Retina (tissue), 1 donor: ENCODE measurements at places on chromosomes 12 and 14.
A peak's percentile ranks its signal among the peaks of the same experiment; 100 is the strongest.

- peak; percentile 58 for DNase-seq
Measured at GRCh38 chr12:47813511-47814196, 6.0 kb downstream of the HDAC7 start.

DNA sequence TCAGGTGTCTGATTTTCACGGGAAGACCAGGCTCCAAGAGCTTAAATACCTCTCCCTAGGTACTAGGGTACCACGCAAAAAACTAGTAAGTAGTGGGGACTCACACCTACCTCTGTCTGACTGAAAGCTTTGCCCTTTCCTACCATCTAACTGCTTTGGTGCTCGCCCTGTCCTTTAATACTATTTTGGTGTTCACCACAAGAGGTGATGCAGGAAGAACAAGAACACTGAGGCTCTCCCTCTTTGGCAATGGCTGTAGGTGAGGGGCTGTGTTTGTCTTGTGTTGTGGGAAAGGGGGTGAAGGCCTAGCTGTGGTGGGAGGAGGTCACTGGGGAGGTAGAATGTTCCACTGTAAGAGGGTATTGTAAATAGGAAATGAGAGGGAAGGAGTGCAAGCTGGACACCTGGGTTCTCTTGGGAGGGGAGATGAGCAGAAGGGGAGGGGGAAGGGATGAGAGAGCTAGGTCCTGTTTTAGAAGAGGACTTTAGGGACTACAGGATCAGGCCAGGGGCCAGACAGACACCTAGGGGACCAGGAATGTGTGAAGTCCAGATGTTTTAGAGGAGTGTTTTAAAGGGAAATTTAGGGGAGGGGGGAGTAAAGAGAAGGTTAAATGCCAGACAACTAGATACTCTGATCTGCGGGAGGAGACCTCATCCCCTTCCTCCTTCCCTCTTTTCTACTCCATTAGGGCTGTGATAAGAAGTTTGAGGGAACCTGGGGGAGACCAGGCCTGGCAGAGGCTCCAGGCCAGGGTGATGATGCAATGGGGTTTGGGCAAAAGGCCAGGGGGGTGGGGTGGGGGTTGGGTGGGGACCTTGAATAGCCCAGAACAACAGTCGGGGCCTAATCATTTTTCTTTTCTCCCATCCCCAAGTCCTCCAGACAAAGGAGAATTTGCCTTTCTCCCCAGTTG lies 2.1 kb downstream of the ITGA5 start:
- no peak for DNase-seq

- DNase-seq: no peak
Measured at GRCh38 chr12:114767084-114767760, 83.2 kb upstream of the TBX3 start.

DNA sequence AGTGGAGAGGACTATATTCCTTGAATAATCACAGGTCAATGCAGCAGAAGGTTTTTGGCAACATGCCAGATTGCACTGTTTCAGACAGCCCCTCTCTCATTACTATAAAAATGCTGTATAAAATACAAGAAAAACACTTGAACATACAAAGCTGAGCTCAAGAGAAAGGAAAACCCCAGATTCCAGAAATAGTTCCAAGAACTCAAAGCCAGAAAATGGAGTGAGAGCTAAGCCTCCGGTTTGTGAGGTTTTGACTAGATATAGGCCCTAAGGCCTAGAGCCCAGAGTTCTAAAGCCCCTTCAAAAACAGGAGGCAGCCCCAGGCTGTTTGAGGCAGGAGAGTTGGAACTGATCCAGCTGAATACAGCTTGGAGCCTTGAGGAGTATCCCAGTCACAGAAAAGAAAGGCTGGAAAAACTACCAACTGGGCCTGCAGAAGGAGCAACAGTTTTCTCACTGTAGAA lies 29.4 kb upstream of the ACTN1 start:
- peak; percentile 20 for DNase-seq

DNA sequence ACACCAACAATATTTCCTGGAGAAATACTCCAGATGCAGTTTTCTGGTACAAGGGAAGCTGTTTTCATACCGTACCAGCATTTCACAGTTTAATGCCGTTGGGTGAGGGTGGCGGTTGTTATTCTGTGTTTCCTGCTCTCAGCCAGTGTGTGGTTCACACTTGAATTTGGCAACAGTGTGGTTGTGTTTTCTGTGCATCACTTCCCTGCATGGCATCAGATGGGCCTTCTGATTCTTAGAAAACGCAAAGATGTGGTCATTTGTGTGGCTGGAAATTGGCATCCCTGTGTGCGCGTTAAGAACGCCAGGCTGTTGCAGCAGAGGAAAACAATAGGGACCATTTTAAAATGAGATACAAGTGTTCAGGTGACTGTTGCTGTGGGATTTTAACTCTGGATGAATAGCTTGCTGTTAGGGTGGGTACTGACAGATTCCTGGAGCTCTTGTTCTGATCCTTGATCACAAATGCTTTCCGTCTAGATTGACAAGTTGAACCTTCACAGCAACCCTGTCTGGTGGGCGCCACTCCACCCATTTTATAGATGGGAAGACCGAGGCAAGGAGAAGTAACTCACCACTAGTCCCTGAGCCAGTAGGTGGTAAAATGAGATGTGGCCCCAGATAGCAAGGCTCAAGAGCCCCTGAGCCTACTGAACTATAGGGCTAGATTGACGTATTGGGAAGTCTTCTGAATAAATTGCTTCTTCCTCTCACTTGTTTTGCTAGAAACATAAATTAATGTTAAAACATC lies 231.2 kb downstream of the CHST11 start:
- no peak for DNase-seq

DNA sequence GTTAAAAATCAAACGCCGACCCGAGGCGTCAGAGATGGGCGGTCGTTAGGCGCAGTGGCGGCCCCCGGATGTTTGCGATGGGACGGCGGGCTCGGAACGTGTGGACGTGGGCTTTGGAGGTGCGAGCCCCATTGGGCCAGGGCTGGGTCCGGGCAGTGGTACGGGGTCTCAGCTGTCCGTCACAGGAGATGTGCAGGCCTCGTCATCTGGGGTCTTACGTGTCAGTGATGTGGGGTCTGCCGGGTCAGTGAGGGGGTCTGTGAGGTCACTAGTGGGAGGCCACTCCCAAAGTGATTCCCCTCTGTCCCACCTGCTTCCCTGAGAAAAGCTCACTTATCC lies 21.6 kb upstream of the CHFR start:
- no peak for DNase-seq

DNA sequence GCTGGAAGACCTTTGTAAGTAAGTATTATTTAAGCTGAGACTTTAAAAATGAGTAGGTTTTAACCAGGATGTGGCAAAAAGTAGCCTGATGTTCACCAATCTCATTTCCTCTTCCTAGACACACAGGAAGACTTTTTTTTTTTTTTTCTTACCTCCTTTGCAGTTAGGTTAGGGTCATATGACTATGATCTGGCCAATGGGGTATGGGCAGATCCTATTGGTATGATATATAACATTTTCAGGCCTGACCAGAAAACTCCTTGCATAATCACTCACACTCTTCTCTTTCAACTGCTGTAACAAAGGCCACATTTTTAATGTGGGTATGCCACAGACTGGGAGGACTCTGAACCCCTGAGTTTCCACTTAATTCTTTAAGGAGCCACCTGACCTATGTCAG lies 2.7 kb upstream of the RPS6KA5 start:
- no peak for DNase-seq

GRCh38 chr14:51917193-51917592 lies 56.8 kb downstream of the GNG2 start:
- DNase-seq: no peak

DNA sequence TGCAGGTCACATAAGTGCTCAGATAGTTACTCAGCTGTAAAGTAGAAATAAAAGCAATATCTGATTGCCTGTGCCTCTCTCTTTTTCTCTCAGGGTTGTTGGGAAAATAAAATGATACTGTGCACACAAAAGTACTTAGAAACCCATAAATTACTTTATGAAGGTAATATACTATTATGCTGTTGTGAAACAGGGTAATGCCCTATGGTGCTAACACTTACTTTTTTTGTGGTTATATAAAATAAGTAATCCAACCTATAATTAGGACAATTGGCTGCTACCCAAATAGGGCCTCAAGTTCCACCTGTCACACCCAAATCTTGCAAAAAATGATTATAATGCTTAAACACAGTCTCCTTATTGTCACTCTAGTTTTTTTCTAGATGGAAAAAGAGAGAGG lies 50.6 kb downstream of the DAAM1 start:
- DNase-seq: no peak

- no peak for DNase-seq
Measured at GRCh38 chr14:96844857-96845570, 47.8 kb downstream of the VRK1 start.

DNA sequence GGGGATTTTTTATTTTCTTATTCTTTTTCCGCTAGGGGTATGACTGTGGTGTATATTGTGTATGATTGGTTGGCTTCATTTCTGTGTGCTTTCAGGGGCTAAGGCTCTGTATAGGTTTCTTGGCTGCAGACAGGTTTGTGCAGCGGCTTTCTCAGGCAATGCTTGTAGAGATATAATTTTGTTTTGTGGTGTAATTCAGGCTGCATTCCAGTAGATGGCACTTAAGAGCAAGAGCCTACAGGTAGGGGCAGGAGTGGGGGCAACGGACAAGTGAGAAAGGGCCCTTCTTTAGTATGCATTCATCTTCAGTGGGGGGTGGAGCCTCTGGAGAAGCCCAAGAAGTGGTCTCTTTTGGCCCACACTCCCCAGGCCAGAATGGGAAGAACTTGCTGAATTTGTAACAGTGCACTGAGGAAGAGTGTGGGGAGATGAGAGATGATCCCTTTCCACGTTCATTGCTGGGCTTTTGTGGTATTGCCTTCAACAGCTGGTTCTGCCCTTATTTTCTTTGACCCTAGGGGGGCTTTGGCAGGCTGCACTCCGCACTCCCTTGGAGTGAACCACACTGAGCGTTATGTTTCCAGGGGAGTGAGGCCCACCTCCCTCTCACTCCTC lies 78.6 kb downstream of the IFNG-AS1 start:
- DNase-seq: no peak

- peak; percentile 62 for DNase-seq
Measured at GRCh38 chr12:51351913-51352532, 5.5 kb upstream of the CELA1 start.

GRCh38 chr14:70601162-70601561 lies 707 bp upstream of the MED6 start:
- DNase-seq: no peak
